Esophagus squamous epithelium (tissue), 5 donors: ENCODE measurements at places on chromosomes 12 and 14.

GRCh38 chr12:101942250-101942605 is 64.8 kb downstream of the DRAM1 start:
- no peak for DNase-seq

- no peak for DNase-seq
These were observed 3.8 kb downstream of the ERP29 start for GRCh38 chr12:112017041-112017440.

DNA sequence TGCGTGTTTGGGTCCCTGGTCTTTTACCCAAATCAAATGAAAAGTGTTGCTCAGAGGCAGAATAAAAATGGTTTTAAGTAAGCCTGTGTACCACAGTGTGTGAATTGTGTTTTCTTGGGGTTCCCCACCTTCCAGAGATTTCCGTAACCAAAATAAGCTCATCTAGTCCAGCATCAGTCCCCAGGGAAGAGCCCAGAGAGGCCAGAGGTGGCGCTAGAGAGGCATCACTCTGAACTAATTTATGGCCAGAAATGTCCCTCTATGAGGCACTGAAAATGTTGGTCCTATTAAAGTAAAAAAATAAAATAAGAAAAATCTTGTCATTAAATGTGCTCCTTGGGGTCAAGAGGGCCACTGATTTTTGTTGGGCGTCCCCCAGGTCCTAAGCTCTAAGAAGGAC is 24.9 kb upstream of the PRKAB1 start:
- no peak for DNase-seq

DNA sequence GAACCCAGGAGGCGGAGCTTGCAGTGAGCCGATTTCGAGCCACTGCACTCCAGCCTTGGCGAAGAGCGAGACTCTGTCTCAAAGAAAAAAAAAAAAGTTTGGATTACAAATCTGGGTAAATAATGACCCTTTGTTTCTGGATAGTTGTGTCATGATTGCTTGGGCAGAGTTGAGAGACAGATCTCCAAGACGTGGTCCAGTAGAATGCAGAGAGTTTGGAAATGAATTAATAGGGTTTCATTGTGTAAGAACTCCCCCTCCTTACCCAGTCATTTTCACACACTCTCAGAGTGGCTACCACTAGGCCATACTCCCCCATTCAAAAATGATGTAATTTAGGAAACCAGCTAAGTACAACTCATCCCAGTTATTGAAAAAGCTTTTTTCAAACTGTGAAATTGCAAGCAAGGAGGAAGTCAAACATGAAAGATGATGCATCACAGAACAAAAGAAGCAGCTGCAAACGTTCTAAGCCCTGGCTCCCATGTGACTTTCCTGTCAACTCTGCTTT is 1331.9 kb downstream of the AACS start:
- DNase-seq: no peak

DNA sequence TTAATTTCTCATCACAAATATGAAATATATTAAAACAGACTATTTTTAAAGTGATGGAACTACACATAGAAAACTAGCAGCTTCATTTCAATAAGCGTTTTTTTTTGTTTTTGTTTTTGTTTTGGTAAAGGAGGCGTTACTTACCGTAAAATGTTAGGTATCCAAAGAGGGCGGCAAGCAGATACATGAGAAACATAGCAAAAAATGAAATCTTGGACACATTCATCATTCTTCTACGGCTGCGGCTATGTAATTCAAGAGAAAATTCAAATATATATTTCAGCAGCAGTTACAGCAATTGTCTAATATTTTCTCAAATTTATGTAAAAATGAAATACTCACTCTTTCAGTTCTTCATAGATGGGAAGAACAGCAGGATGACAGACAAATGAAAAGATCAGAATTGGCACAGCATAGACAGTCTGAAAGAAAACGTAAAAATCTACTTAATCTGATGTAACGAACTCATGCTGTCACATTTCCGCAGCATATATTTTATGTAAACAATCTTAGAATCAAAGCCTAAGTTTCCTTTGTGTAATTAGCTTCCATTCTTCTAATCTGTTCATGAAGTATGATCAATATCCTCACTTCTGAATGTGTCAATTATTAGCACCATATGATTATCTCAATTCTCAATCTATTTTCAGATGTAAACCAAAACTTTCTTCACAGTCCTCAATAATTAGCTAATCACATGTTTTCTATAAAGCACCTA is 8.8 kb downstream of the SLC38A2 start:
- no peak for DNase-seq

GRCh38 chr12:59431266-59431665 is 164.6 kb upstream of the SLC16A7 start:
- no peak for DNase-seq

DNA sequence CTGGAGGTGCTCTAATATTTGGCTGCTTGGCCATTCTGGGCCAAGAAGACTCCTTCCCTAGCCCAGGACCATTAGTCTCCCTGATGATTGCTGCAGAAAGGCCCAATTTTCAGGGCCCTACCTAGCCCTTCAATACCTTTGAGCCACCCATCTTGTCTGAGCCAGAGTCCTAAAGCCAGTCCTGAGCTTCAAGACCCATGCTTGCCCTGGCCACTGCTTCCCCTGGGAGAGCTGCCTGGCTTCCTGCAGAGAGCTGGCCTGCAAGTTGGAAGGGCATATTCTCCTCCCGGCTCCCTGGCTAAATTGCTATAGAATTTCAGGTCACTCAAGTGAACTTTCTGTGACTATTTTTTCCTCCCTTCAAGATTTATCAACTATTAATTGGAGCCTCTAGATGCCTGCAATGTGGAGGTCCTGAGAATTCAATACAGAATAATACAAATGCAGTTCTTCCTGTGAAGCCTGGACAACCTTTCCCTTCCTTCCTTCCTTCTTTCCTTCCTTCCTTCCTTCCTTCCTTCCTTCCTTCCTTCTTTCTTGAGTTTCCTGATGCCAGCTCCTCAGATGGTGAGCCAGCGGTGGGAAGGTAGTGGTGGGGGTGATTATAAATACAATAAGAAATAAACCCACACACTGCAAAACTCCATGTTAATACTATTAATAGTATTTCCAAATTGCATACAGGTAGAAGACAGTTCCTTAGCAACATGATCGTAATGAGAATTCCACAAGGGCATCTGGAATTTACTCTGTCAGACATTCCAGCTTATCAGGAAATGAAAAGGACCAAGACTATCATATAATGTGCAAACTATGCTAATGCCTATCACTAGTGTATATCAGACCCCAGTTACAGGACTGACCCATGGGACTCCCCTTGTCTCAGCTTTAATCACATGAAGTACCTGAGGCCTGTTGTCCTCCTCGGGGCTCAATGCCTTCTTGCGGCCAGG is 108.1 kb downstream of the ZFP36L1 start:
- no peak for DNase-seq
